ENCODE measurements at places on chromosomes 2 and 18.
A peak's percentile ranks its signal among the peaks of the same experiment; 100 is the strongest.

GRCh38 chr2:883803-884748 is 66.6 kb upstream of the SNTG2 start:
- peak; percentile 28 for DNase-seq

GRCh38 chr2:38263293-38263692 is 113.8 kb downstream of the ATL2 start:
- no peak for DNase-seq

DNA sequence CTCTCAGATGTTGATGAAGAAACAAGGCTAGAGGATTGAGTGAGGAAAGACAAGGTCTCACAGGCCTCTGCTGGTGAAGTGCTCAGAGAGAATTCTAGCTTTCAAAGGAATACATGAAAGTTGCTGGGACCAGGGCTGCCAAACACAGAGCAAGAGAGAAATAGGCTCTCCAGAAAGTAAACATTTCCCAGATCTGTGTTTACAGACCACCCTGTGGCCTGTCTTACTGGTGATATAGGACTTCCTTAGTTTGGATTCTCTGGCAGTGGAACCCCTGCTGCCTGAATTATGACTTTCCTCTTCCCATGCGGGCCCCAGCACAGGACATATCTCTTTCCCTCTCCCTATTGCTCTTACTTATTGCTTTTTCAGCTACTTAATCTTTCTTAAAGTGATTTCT is 64.5 kb downstream of the TACR1 start:
- no peak for DNase-seq

GRCh38 chr18:44750774-44751173 is 70.1 kb downstream of the SETBP1 start:
- DNase-seq = no peak

- no peak for DNase-seq
Measured at GRCh38 chr2:49129034-49129433, 25.3 kb downstream of the FSHR start.

GRCh38 chr2:65716698-65717097 is 284.3 kb upstream of the SPRED2 start:
- DNase-seq = no peak

GRCh38 chr2:1491751-1492150 is 78.5 kb downstream of the TPO start:
- DNase-seq = peak; percentile 26

DNA sequence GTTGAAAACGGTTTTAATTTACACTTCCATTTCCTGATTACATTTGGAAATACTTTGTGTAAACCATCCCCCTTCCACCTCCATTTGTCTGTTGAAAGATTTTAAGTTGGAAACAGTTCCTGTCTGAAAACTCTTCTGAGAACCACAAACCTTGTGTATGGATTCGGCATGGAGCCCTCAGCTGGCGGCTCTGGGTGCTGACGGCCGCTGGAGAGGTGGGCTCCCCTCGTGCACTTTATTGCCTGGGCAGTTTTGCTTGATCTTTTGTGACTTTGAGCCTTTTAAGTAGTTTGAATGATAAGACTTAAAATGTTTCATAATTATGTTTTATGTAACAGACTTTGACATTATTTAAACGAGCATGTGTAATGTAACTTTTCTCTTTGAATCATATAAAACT is 11.1 kb downstream of the KLF11 start:
- DNase-seq = no peak

DNA sequence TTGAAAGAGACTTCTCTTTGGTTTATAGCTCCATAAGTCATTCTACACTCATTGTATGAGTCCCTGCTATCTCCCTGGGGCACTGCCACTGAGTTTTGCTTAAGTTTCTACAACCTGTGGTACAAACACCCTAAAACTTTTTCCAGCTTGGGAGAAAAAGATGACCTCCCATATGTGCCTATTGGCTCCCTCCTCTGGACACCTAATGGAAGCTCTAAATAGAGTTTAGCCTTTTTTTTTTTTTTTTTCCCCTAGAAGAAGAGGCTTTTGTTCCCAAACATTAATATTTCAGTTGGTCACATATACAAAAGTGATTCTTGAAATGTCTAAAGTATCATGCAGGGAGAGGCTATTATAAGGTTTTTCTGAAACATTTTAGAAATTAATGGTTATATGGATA is 547.2 kb upstream of the TMEFF2 start:
- DNase-seq = no peak

- DNase-seq = no peak
Measured at GRCh38 chr18:10912790-10913545, 236.4 kb downstream of the PIEZO2 start.

GRCh38 chr18:28740575-28740974 is 563.6 kb upstream of the CDH2 start:
- no peak for DNase-seq

GRCh38 chr2:207733597-207734240 is 22.3 kb downstream of the CCNYL1 start:
- no peak for DNase-seq

DNA sequence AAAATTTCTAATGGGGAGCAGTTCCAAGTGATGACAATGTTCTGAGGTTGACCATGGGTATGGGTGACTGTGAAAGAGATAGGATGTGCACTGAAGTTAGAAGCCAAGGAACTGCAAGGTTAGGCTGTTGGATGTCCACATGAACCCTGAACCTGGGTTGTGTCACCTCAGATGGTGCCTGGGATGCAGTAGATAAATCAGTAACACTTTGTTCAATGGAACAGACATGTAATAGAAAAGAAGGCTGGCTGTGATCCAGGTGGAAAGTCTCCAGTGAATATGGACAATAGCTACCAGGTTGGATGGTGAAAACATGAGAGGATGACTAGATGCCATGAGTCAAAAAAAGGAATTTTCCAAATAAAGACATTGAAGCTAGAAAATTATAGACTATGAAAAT is 131.4 kb downstream of the TRABD2A start:
- DNase-seq = no peak

DNA sequence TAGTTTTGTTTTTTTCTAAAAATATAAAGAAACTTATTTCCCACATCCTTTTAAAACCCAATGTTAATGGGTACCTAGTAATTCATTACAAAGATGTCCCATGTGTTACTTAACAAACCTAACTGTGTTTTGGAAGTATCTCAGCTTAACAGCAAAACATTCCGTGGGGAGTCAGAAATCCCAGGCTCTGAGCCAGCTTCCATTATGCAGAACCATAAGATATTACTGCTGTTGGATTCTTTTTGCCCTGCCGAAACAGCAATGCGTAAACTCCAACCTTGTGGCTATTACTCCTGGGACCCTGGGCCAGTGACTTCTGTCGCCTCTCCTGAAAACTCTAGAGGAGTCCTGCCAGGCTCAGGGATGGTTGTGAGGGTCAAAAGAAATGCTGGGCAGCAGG is 174.1 kb downstream of the UXS1 start:
- DNase-seq = no peak

GRCh38 chr2:38261569-38262068 is 115.5 kb downstream of the ATL2 start:
- DNase-seq = no peak

GRCh38 chr2:224413381-224413780 is 11.5 kb upstream of the FAM124B start:
- DNase-seq = no peak

DNA sequence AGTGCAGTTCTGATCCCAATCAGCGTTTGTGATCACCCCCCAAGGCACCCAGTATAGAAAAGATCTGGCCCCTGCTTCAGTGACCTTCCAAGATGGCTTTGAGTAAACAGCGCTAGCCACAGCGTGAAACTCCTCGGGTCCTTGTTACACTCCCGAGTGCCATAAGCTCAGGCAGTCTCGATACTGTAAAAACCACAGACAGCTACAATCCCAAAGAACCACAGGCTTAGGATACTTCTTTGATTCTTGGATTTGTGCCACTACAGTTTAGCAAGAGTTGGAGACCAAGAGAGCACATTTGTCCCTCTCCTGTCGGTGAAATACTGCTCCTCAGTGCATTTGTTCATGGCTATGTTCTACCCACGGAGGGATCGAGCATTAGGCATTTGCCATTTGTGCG is 352.5 kb upstream of the ZNF521 start:
- DNase-seq = no peak

GRCh38 chr2:217806482-217806765 is 196.4 kb downstream of the TNS1 start:
- no peak for DNase-seq

DNA sequence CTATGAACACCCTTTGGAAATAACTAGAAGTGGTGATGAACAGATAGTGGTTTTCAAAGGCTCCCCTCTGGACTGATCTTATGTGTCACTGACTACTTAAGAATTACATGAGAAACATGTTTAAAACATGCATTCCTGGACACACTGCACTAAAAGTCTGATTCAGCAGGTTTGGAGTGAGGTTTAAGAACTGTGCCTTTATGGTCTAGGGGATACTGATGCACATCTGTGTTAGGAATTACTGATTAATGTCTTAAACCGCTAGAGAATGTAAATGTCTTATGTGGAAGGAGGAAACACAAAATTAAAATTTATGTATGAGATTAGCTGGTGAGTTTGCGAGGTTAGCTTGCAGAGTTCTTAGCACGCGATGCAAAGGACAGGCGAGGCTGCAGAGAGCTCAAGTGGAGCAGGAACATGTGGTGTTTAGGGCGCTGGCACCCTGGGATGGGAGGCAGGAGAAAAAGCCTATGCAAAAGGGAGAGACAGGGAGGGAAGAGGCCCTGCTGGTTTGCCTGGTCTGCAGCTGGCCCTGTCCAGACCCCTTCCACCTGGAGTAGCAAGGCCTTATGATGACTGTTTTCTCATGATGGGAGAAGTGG is 11.7 kb downstream of the SH3YL1 start:
- DNase-seq = no peak

DNA sequence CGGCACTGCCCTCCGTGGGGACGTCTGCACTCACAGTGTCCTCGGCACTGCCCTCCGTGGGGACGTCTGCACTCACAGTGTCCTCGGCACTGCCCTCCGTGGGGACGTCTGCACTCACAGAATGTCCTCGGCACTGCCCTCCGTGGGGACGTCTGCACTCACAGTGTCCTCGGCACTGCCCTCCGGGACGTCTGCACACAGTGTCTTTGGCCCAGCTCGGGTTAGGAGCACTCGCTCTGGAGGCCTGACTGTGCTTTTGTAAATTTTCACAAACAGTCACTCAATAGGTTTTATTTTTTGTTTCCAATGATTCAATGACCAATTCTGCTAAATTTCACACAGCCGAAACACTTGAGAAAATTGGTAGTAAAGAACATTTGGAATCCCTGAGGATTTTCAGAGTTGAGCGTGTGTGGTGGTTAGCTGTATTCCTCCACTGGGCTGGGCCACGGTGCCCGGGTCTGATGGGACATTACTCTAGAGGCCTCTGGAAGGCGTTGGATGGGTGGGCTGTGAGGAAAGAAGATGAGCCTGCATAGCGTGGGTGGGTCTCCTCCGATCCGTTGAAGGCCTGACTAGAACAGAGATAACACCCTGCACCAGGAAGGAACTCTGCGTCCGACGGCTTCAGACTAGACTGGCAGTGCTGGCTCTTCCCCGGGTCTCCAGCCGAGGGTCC is 134.8 kb downstream of the RTP5 start:
- DNase-seq = no peak

- no peak for DNase-seq
Measured at GRCh38 chr2:187890690-187891089, 336.5 kb upstream of the TFPI start.

DNA sequence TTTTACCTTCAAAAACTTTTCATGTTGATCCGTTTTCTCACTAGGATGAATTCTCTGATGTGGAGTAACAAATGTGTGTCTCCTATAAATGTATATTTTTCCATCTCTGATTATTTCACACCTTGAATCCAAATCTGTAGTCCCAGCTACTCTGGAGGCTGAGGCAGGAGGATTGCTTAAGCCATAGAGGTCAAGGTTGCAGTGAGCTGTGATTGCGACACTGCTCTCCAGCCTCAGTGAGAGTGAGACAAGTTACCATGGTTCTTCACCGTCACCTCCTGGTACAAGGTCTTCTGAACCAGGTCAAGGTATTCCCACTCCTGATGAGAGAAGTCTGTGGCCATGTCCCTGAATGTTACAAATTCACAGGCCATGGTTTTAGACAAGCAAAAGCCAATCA is 15.1 kb downstream of the GMCL1 start:
- DNase-seq = no peak

DNA sequence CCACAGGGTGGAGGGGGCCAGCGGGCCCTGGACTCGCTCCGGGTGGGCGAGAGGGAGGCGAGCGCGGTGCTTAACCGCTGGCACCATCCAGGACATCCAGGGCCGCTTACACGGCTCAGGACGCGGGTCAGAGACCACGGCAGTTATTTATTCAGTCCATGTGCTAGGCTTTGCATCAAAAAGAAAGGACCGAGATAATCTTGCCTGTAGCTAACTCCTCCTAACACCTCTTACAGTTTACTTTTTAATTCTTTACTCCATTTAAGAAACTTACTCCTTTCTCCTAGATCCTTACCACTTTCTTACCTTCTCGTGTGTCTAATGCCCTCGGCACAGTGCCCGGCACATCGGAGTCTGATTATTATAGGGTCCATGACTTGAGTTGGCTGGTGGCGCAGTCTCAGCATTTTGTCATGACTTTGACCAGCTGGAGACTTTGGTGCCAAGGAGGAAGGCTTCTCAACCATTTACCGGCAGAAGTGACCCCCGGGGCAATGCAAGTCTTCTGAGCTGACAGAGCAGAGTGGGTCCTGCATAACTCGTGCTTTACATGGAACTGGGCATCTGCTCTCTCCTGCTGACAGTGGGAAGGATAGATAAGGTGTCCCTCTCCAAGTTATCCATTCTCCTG is 503 bp downstream of the ANXA4 start:
- no peak for DNase-seq

GRCh38 chr2:64985447-64985846 is 3.8 kb upstream of the SLC1A4 start:
- DNase-seq = no peak

DNA sequence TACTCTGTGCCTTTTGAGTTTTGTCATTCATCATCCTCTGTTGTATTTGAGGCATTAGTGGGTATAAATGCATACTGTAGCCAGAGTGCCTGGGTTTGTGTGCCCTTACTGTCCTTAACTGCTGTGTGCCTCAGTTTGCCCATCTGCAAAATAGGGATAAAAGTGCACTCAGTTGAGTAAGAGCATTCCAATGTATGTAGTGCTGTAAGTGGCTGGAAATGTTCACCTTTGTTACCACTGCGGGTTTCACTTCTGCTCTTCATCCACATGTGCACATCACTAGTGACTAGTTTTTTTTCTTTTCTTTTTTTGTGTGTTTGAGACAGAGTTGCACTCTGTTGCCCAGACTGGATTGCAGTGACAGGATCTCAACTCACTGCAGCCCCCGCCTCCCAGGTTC is 39.9 kb downstream of the PLEKHB2 start:
- no peak for DNase-seq

DNA sequence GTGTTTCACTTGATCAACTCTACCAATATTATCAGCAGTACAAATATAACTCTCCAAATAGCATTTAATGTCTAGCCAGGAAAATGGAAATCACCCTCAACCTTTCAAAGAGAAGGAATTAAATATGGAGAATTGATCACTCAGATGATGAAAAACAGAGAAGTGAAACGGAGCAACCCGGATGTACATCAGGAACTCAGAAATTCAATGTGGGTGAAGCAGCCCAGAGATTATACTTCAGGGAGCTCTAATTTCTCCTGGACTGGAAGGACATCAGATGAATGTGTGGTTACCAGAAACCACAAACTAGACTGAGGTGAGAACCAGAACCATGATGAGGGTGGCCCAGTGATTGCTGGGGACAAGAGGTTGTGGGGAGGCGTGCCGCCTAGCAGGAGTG is 35.5 kb upstream of the COBLL1 start:
- no peak for DNase-seq

- no peak for DNase-seq
Measured at GRCh38 chr2:10305715-10306114, 3.0 kb downstream of the HPCAL1 start.

- no peak for DNase-seq
Measured at GRCh38 chr2:17287183-17287582, 231.1 kb downstream of the RAD51AP2 start.

GRCh38 chr2:217900010-217900779 is 102.6 kb downstream of the TNS1 start:
- no peak for DNase-seq

Data from activated CD8-positive, alpha-beta memory T cell treated with anti-CD3 and anti-CD28 coated beads for 24 hours (primary cell).